ENCODE measurements at places on chromosomes 1 and 21.

GRCh38 chr1:18443587-18444520 is 36.9 kb upstream of the KLHDC7A start:
- DNase-seq: no peak

DNA sequence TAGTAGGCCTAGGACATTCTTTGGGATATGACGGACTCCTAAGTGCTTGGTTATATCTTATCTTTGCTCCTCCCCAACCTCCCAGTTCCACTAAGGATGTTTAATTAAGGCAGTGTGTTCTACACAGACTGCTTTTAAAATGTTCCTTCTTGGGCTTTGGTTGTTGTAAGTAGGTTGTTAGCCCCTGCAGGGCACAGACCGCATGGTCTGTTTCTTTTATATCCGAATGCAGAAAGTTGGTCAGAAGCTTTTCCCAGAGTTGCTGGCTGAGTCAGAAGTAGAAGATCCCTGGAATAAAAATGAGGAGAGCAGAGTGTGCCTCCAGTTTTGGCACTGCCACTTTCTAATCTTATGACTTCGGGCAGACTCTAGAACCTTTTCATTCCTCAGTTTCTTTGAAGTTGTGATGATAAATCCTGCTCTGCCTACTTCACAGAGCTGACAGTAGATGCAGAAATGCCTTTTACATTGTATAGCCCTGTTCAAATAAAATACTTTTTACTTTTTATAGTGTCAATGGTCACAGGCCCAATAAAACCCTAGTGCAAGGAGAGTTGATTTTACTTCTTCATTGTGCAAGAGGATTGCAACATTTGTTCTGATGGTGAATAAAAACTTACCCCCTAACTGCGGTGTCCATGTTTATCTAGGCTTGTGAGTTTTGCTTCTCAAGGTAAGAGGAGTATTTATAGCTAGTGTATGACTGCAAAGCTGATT is 18.4 kb downstream of the FMN2 start:
- DNase-seq: no peak

- no peak for DNase-seq
These were observed 66.6 kb downstream of the HMGB4 start for GRCh38 chr1:33930346-33931110.

- no peak for DNase-seq
These were observed 28.9 kb upstream of the ADARB1 start for GRCh38 chr21:45045481-45045880.

DNA sequence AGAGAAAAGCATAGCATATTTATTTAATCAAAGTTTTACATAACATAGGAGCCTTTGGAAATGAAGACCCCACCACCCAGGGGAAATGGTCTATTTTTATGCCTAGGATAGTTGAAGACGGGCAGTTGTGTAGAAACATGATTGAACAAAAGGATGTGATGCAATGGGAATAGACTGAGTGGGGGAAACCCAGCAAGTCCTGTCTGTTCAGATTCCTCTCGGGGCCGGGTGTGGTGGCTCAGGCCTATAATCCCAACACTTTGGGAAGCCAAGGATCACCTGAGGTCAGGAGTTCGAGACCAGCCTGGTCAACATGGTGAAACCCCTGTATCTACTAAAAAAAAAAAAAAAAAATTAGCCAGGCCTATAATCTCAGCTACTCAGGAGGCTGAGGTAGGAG is 298.3 kb downstream of the MATN1 start:
- no peak for DNase-seq

DNA sequence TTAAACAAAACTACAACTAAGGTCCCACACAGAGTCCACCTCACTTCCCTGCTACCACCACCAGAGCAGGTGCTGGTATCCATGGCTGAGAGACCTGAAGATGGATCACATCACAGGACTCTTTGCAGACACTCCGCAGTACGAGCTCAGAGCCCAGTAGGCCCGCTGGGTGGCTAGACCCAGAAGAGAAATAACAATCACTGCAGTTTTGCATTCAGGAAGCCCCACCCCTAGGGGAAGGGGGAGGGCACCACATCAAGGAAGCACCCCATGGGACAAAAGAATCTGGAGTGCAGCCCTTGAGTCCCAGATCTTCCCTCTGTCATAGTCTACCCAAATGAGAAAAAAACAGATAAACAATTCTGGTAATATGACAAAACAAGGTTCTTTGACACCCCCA is 56.9 kb downstream of the ZNF648 start:
- no peak for DNase-seq

DNA sequence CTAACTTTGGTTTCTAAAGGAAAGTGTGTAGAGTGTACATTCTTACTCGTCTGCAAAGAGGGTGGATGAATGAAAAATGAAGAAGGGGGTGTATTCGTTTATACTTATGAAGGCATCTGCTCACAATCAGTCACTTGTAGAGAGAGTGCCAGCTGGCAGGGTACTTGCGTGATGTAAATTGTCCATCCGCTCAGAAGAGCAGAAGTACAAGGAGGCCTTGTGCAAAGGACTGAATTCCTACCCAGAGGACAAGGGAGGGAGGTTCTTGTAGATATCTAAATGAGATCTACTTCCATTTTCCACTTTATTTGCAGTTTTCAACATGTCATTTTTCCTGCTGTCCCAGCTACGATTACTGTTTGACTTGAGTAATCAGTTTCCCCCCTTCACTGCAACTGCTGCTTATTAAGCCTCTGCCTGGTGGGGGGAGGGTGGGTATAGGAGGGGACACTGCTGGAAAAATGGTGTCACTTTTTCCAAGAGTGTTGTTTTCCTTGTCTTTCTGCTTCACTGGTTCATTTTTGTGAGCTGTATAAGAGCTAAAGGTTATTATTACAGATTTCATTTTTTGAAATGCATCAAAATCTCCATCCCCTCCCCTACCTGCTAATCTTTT is 67.3 kb downstream of the LAMC1 start:
- no peak for DNase-seq

GRCh38 chr21:42633858-42634257 is 19.6 kb upstream of the PDE9A start:
- DNase-seq: no peak

Data from activated CD4-positive, CD25-positive, alpha-beta regulatory T cell (primary cell).